Right lung (tissue), 10 donors: ENCODE measurements at places on chromosomes 2 and 18. TPM values are rescaled to one million over a fixed set of nuclear protein-coding genes. Genes with fewer than 3 reads are reported as not detected.

Gene INHBB
- polyA plus RNA-seq = 0.23 TPM

Gene COL5A2
- 222 TPM for polyA plus RNA-seq

Gene PKDCC
- polyA plus RNA-seq = 188 TPM

Gene OTOF
- polyA plus RNA-seq = 0.03 TPM

Gene CFAP53
- 3.7 TPM for polyA plus RNA-seq

Gene RTKN
- 59.7 TPM for polyA plus RNA-seq

Gene CDKL4
- polyA plus RNA-seq = 2.0 TPM
